Activated CD8-positive, alpha-beta T cell treated with anti-CD3 and anti-CD28 coated beads for 36 hours (primary cell): ENCODE measurements at places on chromosomes 1 and 21.
A peak's percentile ranks its signal among the peaks of the same experiment; 100 is the strongest.

GRCh38 chr1:56416495-56416894 lies 162.9 kb downstream of the PLPP3 start:
- DNase-seq: no peak

DNA sequence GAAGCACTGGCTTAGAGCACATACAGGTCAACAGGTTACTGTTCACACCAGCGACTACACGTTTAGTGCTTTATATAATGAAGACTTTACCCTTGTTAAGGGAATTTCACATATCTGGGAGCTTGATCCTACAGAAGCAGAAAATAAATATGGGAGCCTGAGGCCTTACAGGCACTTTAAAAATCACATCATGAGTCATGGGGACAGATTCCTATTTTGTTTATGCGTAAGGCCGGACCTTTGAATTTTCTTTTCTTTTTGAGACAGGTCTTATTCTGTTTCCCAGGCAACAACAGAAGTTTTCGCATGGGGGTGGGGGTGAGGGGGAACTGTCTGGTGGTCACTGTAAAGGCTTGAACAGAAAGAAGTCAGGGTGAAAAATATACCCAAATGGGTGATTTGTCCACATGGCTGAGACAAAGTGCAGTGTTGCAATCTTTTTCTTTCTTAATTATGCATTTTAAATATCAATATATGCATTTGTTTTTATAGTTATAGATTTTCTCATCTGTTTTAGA lies 276.7 kb downstream of the KCNH1 start:
- DNase-seq: no peak

DNA sequence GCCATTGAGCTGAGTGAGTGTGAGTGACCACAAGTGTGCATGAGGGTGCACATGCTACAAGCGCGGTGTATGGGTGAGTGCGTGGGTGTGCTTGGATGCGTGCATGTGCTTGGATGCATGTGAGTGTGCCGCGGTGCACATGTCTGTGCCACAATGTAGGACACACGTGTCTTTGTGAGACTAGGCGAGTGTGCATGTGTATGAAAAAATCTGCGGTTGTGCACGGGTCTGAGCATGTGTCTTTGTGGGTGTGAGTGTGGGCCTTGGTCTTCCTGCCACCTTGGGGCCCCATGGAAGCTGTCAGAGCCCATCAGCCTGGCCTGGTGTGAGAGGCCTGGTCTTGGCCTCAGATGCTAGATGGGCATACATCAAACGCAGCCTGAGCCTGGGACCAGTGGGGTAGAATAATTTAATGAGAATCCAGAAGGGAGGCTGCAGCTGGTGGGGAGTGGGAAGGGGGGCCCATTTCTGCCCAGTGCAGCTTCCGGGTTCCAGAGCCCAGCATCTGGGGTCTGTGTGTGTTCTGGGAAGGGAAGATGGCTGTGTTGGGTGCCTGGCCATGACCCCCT lies 103.9 kb upstream of the SLC2A1 start:
- no peak for DNase-seq

DNA sequence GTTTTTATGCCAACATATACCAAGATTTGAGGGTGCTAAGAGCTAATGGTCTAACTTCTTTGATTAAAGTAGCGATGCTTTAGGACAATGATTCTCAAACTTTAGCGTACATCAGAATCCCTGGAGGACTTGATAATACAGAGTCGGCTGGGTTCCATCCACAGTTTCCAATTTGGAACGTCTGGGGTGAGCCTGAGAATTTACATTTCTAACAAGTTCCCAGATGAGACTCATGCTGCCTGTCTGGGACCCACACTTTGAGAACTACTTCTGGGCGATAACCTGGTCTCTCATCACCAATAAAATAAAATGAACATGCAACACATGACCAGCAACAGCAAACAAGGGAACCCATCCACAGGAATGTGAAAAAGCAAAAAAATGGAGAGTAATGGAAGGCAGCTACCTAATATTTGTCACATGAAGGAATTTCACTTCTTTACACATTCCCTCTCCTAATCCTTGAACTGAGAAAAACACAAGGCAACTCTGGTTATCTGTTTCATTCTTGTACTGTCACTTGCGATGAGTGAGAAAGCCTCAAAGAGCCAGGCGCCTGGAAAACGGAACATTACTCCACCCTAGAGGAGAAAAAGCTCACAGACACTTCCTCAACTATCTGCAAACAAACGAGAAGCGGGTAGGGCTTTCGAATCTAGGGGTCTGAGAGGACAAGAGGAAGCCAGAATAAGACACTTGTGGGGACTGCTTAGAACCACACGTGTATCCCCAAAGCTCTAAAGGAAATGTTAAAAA lies 14.0 kb downstream of the HSF2BP start:
- DNase-seq: peak; percentile 47

GRCh38 chr1:114821978-114822377 lies 32.7 kb upstream of the SYCP1 start:
- no peak for DNase-seq

DNA sequence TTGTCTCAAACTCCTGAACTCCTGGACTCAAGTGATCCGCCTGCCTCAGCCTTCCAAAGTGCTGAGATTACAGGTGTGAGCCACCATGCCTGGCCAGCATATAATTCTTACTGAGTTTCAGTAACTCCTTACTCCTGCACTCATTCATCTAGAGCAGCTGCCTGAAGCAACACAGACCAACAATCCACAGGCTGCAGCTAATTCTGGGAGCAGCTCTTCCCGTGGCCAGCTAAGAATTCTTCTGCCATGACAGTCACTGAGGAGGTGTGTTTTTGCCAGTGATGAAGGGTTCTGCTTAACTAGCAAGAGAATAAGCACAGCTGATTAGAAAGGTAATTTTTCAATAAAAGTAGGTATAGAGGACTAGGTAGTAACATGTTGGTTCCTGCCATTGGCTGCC lies 5.4 kb downstream of the VTCN1 start:
- no peak for DNase-seq
